NCI-H2107 (cell line): ENCODE measurements at places on chromosomes 11 and 22.

DNA sequence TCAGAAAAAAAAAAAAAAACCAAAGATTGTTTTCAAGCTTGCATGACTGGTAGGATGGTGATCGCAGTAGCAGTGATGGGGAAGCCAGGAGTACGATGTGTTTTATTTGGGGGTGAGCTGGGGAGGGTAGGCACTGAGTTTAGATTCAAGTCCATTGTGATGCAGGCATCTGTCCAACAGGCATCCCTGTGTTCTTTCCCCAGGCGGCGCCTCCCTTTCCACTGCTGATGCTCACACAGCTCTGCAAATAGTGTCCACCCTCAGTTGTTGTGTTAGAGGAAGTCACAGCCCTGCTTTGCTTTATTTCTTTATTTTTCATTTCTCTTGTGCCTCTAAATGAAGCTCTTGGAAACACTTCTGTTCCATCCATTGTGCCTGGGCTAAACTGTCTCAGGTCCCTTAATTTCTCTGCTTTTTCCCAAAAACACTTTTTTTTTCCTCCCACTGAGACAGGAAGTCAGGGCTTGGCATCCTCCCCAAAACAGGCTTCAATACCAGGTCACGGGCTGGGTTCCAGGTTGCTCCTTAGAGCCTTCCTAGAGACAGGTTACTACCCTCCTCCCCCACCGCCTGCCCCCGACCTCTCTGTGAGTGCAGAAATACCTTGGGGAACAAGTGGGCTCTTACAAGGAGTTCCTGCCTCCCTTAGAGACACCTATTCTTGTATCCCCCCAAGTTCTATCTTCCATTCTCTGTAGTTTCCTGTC, 38.6 kb upstream of the HSPA8 start:
- DNase-seq, result no peak

DNA sequence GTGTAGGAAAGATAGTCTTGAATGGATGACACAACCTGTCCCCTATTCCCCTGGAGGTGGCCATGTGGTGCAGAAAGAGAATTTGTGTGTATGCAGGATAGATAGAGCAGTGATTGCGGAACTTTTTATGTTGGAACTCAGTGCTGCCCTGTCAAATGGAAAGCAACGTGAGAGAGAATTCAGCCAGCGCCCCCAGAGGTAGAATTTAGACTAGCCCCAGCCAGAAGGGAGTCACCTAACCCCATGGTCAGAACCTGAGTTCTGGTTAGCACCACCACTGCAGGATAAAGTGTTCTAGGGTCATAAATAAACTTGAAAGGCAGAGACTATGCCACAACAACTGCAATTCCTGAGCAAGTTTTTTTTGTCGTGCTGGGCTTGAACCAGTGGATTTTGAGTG, 152.9 kb upstream of the GRIA4 start:
- no peak for DNase-seq

- no peak for DNase-seq
Observed at GRCh38 chr11:58006940-58007339, 16.7 kb upstream of the OR9Q1 start.

GRCh38 chr11:1358286-1358685, 31.4 kb upstream of the BRSK2 start:
- no peak for DNase-seq

- DNase-seq, result no peak
Observed at GRCh38 chr11:10660323-10660722, 33.2 kb downstream of the IRAG1 start.

DNA sequence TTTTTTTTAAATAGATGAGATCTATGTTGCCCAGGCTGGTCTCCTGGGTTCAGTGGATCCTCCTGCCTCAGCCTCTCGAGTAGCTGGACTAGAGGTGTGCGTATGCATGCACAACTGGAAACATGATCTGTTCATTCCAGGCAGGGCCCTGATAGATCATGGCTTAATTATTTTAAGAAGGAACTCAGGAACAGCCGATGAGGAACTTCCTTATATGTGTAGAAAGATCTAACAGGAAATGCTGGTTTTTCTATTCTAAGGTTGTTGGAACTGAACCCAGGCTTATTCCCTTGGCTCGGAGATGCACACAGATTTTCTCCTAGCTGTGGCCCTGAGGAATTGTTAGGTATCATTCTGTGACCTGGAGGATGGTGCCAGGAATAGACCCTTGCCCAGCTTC, 32.4 kb downstream of the SPECC1L start:
- DNase-seq, result no peak

- no peak for DNase-seq
Observed at GRCh38 chr11:130737866-130738431, 178.3 kb downstream of the SNX19 start.

DNA sequence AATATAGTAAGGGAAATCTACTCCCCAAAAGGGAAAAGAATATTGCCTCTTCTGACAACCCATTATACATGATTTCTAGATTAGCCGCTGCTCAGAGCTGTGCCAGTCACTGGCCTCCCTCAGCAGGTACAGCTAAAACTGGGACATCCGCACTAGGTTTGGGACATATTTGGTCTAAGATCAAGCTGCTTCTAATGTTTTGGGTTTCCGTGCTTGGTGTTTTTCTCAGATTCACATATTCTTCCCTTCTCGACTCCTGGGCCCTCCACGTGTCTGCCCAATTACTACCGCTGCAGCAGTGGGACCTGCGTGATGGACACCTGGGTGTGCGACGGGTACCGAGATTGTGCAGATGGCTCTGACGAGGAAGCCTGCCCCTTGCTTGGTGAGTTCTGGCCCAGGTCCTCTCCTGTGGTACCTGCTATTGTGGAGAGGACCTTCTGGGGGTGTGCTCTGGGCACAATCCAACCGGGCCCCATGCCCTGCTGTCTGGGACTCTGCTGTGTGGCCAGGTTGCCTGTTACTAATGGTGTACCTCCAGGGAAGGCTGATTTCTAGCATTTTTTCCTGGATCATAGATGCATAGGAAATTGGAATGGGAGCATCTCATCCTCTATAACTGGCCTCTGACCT, 138.1 kb upstream of the SORL1-AS1 start:
- DNase-seq, result no peak

DNA sequence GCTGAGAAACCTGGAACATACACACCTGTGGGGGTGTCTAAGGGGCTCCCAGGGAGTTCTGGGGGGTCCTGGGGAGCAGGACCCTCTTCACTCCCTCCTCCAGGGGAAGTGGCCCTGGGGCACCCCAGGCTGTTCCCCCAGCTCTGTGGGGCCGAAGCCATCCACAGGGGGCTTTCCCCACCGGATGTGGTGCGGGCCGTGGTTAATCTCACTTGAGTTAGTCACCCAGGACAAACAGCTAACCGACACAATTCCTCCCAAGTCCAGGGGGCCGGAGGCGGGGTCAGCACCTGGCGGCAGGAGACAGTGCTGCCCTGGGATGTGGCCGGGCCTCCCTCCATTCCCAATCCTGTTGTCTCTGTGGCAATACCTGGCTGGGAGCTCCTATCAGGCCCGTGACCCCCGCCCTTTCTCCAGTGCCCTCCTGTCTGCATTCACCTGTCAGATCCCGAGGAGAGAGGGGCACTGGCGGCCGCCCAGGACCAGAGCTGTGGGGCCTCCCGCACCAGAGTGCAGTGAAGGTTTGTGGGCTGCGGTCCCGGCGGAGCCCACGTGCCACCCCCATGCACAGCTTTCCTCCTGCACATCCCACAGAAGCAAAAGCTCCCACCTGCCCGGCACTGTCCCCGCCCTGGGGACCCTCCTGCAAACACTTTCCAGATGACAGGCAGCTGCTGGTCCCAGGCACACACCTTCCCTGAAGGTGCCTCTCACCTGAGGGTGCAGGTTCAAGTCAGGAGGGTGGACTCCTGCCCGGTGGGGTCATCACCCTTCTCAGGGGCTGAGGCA, 5.2 kb upstream of the MUC5AC start:
- DNase-seq, result no peak

- DNase-seq, result no peak
Observed at GRCh38 chr11:64150481-64151239, 15.3 kb downstream of the MACROD1 start.

DNA sequence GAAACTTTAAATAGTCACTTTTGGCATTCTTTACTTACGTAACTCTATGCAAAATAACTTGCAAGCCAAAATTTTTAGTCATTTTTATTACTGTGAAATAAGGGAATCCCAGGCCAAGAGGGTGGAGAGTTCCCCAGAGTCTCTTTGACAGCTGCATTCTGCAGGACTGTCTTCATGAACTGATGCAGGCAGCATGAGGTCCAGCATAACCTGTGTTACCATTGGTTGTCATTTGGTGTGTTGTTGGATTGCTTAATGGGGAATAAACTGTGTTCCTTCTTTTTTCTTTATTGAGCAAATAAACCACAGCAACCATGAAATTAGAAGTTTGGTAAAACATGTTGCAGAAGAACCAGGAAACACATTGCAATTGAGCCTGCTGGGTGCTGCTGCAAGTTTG, 24.6 kb downstream of the MMP27 start:
- DNase-seq, result no peak

- DNase-seq, result no peak
Observed at GRCh38 chr11:33585586-33586209, 114.9 kb downstream of the C11orf91 start.

DNA sequence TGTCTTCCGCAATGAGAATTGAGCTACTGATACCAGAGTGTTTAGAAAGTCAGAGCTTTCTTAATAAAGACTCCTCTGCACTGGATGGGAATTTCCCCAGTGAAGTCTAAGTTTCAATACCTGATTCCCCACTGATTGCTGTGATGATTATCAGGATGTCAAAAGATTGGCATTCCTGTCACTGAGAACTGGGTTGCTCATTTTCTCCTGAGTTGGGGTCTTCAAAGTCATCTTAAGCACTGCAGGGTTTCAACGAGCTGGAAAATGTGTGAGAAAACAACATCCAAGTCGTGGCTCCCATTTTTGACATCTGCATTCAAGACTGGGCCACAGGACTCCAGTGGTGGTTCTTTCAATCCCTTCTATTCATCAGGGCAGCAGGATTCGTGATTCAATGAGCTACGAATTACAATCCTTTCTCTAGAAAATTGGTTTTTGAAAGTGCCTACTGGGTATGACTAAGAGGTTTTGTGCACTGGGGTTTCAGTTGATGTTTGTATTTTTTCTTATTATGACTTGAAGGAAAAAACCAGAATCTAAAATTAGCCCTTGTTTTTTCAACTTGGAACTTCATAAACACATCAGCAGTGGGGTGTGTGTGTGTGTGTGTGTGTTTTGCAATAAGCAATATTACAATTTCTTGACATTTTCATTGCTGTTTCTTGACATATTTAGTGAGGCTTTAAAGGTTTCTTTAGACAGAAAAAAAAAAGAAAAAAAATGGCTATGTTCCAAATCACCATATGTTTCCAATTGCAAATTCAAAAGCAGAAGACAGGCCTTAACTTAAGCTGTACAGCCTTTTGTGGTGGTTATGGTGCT, 233.0 kb downstream of the FAM76B start:
- DNase-seq, result no peak

DNA sequence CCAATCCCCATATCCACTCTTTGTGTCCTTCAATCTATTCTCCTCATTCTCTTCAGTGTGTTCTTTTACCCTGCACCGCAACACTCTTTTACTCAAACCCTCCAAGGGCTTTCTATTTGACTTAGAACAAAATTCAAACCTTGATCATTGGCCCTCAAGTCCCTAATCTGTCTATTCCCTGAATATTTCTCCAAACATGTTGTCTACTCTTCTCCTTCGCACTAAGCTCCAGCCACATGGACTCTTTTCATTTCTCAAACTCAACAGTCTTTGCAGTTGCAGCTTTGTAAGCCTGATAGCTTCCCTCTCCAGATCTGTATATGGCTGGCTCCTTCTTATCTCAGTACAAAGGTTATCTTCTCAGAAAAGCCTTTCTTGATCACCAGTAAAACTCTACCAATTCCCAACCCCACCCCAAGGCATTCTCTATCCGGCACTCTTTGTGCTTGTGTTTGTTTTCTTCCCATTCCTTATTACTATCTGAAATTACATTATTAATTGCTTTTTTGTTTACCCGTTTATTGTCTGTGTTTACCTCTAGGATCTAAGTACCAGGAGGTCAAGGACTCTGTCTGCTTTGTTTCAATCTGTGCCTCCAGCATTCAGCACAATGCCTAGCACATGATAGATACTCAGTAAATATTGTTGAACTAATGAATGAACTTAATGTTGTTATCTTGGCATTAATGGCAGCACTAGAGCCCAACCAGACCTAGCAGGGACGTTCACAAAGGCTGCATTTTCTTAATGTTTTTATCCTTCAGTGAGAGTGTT, 147.4 kb downstream of the BBOX1 start:
- no peak for DNase-seq

DNA sequence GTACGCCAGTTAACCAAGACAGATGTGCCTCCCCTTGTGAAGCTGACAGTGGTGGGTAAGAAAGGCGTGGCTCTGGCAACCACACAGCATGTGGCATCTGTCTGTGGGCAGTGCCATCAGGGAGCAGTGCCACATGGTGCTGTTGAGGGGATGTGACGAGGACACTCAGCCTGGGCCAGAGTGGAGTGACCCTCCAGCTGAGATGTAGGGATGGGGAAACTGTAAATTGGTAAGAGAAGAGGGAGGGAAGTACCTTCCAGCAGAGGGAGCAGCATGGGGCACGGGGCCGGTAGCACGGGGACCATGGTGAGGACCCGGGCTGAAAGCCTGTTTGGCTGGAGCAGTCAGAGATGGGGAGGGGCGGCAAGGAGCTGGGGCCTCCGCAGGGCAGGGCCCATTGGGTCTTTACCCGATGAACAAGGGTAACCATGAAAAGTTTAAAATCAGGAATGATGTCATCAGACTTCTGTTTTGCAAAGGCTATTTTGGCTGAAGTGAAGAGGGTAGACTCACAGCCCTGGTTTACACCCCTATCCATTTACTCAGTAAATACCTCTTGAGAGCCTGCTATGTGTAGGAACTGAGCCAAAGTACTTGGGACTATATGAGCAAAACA, 10.4 kb downstream of the TMPRSS6 start:
- DNase-seq, result no peak

DNA sequence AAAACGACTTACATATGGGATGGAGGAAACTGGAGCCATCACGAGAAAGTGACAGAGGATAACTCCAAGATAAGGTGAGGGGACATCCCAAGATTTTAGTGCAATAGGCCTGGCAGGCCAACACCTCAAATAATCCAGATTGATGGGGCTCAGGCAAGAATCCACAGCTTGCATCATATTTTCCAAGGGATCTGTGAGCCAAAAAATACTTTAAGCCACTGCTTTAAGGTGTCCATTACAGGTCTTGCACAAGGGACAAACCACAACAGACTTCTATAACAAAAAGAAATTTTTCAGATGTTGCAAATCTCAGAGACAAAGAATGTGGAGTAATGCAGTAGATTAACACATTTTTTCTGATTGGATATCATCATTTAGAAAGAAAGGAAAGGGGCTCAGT, 45.6 kb downstream of the DENND5A start:
- DNase-seq, result no peak

DNA sequence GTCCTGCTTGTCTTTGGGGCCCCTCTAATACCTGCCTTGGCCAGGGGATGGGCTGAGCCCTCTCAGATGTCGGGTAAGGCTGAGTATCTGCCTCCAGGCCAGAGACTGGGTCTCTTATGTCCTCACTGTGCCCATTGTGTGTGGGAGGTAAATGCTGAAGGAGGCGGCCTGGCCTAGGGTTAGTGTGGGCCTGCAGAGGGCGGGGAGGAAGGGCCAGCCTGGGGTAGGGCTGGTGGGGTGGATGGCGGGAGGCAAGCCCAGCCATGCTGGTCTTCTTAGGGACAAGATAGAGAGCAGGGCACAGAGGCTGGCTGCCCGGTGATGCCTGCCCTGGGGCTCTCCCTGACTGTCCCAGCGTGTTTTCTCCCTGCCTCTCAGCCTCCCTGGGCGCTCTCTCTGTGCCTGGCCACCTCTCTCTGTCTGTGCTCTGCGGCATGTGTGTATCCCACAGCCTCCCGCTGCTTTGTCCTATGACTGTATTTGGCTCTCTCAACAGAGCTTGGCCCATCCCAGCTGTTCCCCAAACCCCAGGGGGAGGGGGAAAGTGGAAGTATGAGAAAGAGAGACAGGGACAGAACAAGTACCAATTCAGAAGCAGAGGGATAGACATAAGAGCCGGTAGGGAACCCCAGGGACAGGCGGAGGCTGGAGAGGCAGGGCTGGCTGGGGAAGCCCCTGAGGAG, 57.0 kb downstream of the PDE2A start:
- no peak for DNase-seq
